ENCODE measurements at places on chromosomes 13 and 19.

GRCh38 chr19:12656899-12657571 is 9.5 kb downstream of the MAN2B1 start:
- no peak for DNase-seq

- no peak for DNase-seq
Measured at GRCh38 chr13:110015253-110015652, 228.9 kb upstream of the IRS2 start.

- DNase-seq = no peak
Measured at GRCh38 chr19:35913589-35913988, 5.5 kb upstream of the TYROBP start.

DNA sequence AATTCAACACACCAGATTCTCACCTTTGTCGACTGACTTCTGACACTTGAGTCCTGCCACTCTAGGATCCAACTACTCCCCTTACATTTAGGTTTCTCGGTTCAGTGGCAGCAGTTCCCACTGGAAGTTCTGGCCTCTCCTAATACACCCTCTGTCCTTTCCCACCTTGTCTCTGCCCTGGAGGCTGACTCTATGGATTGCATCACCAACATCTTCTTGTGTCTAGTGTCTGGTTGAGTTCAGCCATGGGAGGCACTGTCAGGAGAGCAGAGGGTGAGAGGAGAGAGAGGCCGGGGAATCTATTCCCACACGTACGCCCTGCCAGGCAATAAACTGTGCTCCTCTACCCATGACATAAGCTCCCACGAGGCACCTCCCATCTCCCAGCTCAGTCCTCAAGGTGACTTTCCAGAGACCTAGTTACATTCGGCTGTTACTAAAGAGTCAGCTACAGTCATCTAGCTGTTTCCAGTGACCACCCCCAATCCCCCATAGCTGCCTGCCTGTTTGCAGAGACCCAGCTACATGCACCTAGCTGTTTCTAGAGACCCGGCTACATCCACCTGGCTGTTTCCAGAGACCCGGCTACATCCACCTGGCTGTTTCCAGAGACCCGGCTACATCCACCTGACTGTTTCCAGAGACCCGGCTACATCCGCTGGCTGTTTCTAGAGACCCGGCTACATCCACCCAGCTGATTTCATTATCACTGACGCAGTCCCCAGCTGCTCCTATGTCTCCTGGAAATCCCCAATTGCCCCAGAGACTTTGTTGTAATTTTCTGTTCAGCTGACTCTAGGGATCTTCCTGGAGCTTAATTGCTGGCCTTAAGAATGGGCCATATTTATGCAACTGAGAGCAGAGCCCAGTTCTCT is 8.1 kb upstream of the LILRB4 start:
- DNase-seq = no peak

- DNase-seq = no peak
Measured at GRCh38 chr19:17965370-17966128, 1.4 kb upstream of the KCNN1 start.

GRCh38 chr19:9531933-9532332 is 6.5 kb downstream of the ZNF426 start:
- no peak for DNase-seq

GRCh38 chr13:99422586-99423220 is 78.6 kb upstream of the TM9SF2 start:
- DNase-seq = no peak

All from renal cortex interstitium (tissue), 15 donors.